Activated CD4-positive, alpha-beta T cell treated with anti-CD3 and anti-CD28 coated beads, Interleukin-2, amount 50 U/mL, for 4 hours (primary cell): ENCODE measurements at places on chromosomes 1 and 21.

DNA sequence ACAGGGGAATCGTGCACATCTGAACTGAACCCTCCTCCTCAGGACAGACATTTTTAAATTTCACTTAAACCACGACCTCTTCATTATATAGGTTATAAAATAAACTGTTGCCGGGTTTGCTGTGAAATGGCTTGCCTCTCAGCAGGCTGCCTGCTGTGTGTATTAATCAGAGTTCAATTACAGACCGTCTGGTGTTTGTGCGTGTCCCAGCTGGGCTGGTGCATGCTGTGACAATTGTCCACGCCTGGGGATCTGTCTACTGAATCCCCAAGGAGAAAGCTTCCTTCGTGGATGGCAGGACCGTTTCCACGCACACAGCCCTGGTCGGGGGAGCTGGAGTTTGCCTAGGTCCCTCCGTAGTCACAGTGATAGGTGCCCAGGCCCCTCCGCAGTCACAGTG is 13.4 kb upstream of the AGPAT3 start:
- no peak for DNase-seq

DNA sequence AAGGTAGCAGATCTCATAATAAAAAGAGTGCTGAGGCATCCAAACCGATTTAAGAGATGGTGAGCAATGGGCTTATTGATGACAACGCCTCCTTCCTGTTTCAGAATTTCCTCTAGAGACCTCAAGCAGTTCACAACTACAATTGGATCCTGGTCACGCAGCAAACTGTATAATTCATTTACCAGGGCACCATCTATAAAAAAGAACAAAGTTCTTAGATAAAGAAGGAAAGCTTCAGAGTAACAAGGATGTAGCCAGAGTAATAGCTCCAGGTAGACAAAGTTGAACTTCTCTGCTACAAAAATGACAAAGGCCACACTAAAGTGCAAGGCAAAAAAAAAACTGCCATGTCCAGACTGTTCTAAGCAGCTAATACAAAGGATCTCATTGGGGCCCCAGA is 3.4 kb downstream of the AP4B1 start:
- no peak for DNase-seq

GRCh38 chr1:155005076-155006011 is 2.7 kb downstream of the ZBTB7B start:
- no peak for DNase-seq

- no peak for DNase-seq
Observed at GRCh38 chr1:150154143-150154542, 4.4 kb downstream of the PLEKHO1 start.

GRCh38 chr1:225700889-225701465 is 48.1 kb upstream of the ENAH start:
- no peak for DNase-seq

DNA sequence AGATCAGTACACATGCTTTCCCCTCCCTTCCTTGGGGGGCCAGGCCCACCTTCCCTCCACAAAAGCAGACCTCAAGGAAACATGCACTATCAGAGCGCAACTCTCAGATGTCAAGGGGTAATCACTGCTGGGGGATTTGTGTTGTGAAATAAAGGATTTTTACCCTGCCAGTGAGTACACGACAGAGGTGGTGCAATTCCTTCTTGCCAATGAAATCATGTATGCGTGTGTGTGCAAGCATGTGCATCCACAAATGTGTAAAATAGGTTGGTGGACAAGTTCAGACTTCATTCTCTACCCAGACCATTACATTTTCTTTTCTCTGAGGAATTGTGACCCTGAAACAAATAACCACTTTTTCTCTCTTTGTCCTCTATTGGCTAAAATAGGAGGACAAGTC is 9.8 kb upstream of the NOS1AP start:
- DNase-seq: no peak

DNA sequence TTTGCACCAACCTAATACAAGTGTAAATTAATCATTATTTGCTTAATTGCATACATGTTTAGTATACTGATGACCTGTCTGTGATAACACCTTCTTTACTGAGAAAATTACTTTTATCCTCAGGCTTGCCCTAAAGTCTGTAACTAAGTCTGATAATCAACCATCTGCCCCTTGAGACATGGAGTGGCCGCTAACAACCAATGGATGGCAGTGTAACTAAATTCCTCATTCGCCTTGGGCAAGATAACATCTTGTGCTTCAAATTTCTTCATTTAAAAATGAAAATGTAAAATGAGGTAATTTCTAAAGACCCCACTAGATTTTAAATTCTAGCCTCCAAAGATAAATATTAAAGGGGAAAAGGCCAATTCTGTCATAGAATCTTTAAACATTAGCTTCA is 85.1 kb downstream of the ENAH start:
- no peak for DNase-seq

DNA sequence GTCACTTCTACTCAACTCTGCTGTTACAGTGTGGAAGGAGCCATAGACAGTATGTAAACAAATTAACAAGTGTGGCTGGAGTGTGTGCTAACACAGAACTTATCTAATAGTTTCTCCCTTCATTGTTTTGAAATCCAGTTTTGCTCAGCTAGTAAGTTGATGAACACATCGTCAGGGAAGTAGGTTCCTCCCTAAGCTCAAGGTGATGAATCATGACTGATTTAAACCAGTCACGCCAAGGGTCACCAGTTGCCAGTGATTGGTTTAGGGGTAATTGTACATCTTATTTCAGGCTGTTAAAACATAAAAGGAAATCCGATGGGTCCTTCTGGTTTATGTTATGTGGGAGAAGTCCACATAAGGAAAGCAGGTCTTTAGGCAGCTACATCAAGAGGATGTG is 97.0 kb upstream of the CHODL start:
- no peak for DNase-seq

DNA sequence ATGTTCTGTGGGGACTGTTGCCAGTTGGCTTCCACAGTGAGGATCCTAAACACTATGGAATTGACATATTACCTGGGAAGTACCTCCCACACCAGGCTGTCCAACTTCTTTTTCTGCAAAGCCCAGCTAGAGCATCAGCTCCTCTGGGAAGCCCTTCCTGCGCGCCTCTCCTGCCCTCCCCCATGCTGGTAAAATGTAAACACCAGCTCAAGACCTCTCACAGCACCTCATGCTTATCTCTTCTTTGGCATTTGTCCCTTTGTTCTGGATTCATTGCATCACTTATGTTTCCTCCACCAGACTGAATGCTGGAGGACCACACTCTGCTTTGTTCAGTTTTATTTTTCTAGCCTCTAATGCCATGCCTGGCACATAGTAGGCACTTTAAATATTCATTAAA is 172.1 kb downstream of the HHAT start:
- DNase-seq: no peak
